Body of pancreas (tissue), 4 donors: ENCODE measurements at places on chromosomes 7 and 10.

GRCh38 chr7:78510580-78511188 is 712.1 kb downstream of the PHTF2 start:
- peak; percentile 55 for DNase-seq

- no peak for DNase-seq
These were observed 10.4 kb upstream of the CALML3 start for GRCh38 chr10:5514226-5514850.

GRCh38 chr7:151017953-151018420 is 6.3 kb downstream of the ATG9B start:
- DNase-seq, result peak; percentile 69

- peak; percentile 6 for DNase-seq
These were observed 202.2 kb downstream of the TMEM178B start for GRCh38 chr7:141276031-141276430.

DNA sequence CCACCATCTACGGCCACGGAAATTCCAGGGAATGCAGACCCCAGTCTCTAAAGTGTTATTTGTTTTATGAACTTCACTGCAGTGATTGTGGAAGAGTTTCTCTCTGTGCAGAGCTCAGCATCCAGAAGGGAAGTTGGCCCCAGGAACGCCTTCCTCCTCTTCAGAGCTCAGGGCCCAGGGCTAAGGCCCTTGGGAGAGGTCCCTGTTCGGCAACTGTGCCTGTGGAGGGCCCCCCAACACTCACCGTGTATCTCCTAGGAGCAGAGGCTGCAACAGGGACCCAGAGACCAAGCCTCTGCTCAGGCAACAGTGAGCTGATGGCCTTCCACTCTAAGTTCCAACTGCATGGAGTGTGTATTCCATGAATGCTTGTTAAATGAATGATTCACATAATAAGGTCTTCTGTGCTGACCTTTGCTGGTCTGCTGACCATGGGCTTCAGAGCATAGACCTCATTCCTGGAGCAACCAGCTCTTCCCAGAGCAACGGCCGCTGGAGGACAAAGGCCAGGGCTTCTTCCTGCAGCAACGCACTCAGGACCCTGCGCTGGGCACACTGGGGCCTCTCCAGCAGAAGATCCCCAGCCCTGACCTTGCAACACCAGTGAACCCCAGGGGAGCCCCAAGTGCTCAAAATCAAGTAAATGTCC is 7.7 kb downstream of the DIP2C start:
- DNase-seq, result no peak

GRCh38 chr7:155363852-155364600 is 66.3 kb downstream of the INSIG1 start:
- DNase-seq, result no peak

DNA sequence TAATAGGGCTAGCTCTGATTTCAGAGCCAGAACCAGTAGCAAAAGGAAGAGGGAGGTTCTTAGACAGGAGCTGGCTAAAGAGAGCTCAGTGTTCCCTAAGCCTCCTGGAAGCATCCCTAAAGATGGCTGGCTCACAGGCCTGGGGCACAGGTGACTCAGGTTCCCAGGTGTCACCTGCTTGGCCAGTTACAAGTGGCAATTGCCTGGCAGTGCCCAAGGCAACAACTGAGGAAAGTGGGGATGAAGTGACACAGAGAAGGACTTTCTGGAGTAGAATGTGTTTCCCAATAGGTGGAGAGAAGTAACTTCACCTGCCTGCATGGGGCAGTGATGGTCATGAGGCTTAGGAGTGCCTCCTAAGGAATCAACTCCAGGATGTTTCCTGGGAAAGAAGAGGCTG is 66.5 kb upstream of the EEPD1 start:
- DNase-seq, result no peak

- DNase-seq, result no peak
These were observed 287.7 kb upstream of the MYO3A start for GRCh38 chr10:25646371-25646770.

- DNase-seq, result no peak
These were observed 242.2 kb upstream of the PPP2R2D start for GRCh38 chr10:131658476-131659110.
